GM12878 (cell line): ENCODE measurements at places on chromosomes 5 and 9. TPM values are rescaled to one million over a fixed set of nuclear protein-coding genes. Genes with fewer than 3 reads are reported as not detected.

DNA sequence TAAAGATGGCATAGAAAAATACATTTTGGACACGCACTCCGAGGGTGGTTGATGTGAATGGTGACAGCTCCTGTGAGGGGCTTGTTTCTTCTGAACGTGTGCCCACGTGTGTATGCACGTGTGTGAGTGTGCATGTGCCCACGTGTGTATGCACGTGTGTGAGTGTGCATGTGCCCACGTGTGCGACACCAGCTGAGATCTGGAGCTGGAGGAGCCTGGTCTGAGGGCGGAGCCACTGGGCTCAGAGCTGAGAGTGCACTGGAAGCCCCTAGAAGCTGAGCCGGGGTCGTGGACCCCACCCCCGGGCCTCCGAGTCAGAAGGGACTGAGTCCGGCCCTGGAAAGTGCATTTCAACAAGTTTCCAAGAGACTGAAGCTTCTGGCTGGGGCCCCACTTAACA is 282.5 kb upstream of the IRX4 start:
- DNase-seq, result no peak
- H3K27ac ChIP-seq, result no peak overlapping the region
- no peaks in the 10 kb centered on the region for H3K36me3 ChIP-seq
- H3K4me3 ChIP-seq, result no peak overlapping the region

DNA sequence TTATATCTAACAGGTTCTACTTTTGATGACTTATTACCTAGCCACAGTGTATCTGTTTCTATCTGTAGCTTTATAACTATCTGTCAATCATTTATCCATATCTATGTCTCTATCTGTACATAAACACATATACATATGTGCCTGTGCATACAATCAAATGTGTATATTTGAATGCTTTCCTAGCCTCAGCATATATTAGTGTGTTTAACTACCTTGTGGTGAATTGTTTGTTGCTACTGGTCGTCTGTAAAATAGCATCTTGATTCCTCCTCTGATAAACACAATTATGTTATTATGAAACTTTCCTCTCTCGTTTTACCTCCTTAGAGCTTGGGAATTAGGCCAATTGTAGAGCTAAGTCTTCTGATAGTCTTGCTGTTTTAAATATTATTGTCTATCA is 44.4 kb downstream of the PARP8 start:
- DNase-seq, result no peak
- no peaks in the 10 kb centered on the region for H3K27me3 ChIP-seq
- H3K4me3 ChIP-seq, result peak overlapping the region; percentile 4; the same call in 1 of the 2 replicates
- H3K4me1 ChIP-seq, result peaks cover 20% of the 10 kb centered on the region
- H3K27ac ChIP-seq, result peak overlapping the region; percentile 70

GRCh38 chr9:98565152-98566135 is 143.3 kb downstream of the GABBR2 start:
- no peak overlapping the region for H3K27ac ChIP-seq
- H3K36me3 ChIP-seq, result no peaks in the 10 kb centered on the region
- DNase-seq, result no peak

GRCh38 chr9:122226758-122227574 is 1.8 kb downstream of the LHX6 start:
- H3K4me3 ChIP-seq, result no peak overlapping the region
- no peak overlapping the region for H3K27ac ChIP-seq
- no peaks in the 10 kb centered on the region for H3K36me3 ChIP-seq
- DNase-seq, result no peak
- H3K4me1 ChIP-seq, result no peaks in the 10 kb centered on the region

GRCh38 chr5:177957241-177957640 is 38.8 kb downstream of the PROP1 start:
- no peaks in the 10 kb centered on the region for H3K36me3 ChIP-seq
- H3K27me3 ChIP-seq, result no peaks in the 10 kb centered on the region
- H3K4me1 ChIP-seq, result no peaks in the 10 kb centered on the region
- H3K27ac ChIP-seq, result no peak overlapping the region
- H3K4me3 ChIP-seq, result no peak overlapping the region

- H3K4me3 ChIP-seq, result no peak overlapping the region
- no peaks in the 10 kb centered on the region for H3K27me3 ChIP-seq
- DNase-seq, result no peak
- no peaks in the 10 kb centered on the region for H3K4me1 ChIP-seq
- H3K36me3 ChIP-seq, result no peaks in the 10 kb centered on the region
Measured at GRCh38 chr9:128933731-128934130, 12.9 kb downstream of the PHYHD1 start.

- no peaks in the 10 kb centered on the region for H3K36me3 ChIP-seq
- no peaks in the 10 kb centered on the region for H3K4me1 ChIP-seq
- no peak for DNase-seq
- H3K27ac ChIP-seq, result no peak overlapping the region
- H3K4me3 ChIP-seq, result no peak overlapping the region
Measured at GRCh38 chr5:87369431-87369830, 43.3 kb downstream of the CCNH start.

- no peak for DNase-seq
- no peaks in the 10 kb centered on the region for H3K4me1 ChIP-seq
- no peak overlapping the region for H3K4me3 ChIP-seq
- no peaks in the 10 kb centered on the region for H3K27me3 ChIP-seq
Measured at GRCh38 chr9:110846215-110846614, 177.6 kb downstream of the MUSK start.

- no peak overlapping the region for H3K4me3 ChIP-seq
- no peak for DNase-seq
- H3K4me1 ChIP-seq, result peaks cover 13% of the 10 kb centered on the region
- H3K27ac ChIP-seq, result no peak overlapping the region
- no peaks in the 10 kb centered on the region for H3K36me3 ChIP-seq
Measured at GRCh38 chr5:142796492-142797109, 26.4 kb downstream of the ARHGAP26 start.

Gene TRIM36
- not detected in 2 replicates for total RNA-seq

Gene SHISAL2B
- total RNA-seq, result not detected in 2 replicates

Gene LAMC3
- 0.08 TPM in 1 of 2 replicates, not detected in the other for total RNA-seq

Gene GRM6
- total RNA-seq, result not detected in 2 replicates

Gene SLC25A2
- 0.44 and 0.58 TPM in 2 replicates for total RNA-seq

Gene GMCL2
- total RNA-seq, result not detected in 2 replicates

Gene FGD3
- total RNA-seq, result 13.2 and 14.4 TPM in 2 replicates

Gene MARCOL
- not detected in 2 replicates for total RNA-seq
